ENCODE measurements at places on chromosomes 2 and 18. TPM values are rescaled to one million over a fixed set of nuclear protein-coding genes. Genes with fewer than 3 reads are reported as not detected.

The CHPF gene
- 9.0 TPM for total RNA-seq

GRCh38 chr18:13136904-13137669, 81.5 kb upstream of the LDLRAD4 start:
- peak; percentile 55 for DNase-seq

DNA sequence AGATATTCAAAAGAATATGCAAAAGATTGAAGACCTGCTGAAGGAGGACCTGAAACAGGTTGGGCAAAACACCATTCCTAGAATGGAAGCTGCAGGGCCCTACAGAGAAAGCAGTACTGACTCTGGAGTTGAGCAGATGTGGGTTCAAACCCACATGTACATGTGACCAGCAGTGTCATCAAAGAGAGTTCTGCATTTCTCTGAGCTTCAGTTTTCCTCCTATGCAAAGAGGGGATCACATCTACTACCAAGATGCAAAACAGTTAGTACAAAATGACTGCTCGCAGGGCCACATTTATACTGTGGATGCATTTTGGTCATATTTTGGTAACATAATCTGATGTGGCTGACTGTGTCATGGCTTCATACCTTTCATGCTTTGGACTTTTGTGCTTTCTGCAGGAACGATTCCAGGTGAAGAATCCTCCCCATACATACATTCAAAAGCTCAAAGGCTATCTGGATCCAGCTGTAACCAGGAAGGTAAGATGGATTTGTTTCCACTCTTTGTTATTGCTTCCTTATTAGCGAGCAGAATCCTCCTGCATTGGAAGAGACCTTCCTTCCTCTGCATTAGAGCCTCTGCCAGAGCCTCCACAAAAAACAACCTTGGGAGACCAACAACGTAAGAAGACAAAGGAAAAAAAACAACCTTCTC, 174.8 kb downstream of the PRPF40A start:
- no peak for DNase-seq

DNA sequence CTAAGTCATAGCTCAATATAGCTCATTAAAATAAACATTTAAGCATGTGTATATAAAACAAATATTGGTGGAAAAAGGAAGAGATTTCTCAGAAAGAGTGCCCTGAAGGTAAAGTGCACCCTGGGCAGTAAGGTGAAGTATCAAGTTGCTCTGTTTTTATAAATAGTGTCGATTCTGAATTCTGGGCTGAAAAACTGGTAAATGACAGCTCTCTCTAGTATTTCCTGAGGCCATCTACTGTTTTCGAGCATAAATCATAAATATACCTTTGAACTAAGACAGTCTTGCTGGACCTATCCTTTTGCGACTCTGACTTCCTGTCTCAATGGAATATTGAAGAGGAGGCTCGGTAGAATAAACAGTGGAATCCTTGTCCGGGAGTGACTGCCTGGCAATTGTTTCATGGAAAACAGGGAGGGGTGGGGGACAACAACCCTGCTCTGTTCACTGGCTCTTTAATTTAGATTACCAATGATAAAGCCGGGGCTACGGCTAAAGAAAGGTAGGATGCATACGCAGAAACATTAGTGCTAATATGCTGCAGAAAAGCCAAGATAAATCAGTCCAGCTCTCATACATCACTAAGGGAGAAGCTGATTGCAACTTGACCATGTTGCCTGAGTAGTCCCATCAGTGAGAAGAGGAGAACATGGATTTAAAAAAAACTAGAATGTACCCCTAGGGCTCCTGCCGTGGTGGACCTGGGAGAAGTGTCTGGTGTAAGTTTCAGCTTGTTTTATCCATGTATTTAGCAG, 124.1 kb downstream of the RAPGEF4 start:
- DNase-seq = no peak

GRCh38 chr2:112869258-112869842, 32.8 kb upstream of the IL1B start:
- peak; percentile 27 for DNase-seq

DNA sequence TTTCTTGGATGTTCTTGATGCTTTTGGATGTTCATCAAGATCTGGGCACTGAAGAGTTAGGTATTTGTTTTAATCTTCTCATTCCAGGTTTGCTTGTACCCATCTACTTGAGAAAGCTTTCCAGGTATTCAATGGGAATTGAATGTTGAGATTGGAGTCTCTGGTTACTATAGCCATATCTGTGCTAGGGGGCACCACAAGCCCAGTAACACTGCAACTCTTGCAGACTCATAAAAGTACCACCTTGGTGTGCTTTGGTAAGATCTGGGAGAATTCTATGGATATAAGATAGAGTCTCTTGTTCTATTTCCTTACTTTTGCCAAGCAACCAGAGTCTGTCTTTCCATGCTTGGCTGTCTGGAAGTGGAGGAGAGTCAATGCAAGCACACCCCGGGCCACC, 518.9 kb upstream of the VRK2 start:
- DNase-seq = no peak

- DNase-seq = peak; percentile 30
These were observed 448 bp downstream of the IMPA2 start for GRCh38 chr18:11981543-11982366.

- no peak for DNase-seq
These were observed 36.0 kb upstream of the STAT1 start for GRCh38 chr2:191049728-191050639.

DNA sequence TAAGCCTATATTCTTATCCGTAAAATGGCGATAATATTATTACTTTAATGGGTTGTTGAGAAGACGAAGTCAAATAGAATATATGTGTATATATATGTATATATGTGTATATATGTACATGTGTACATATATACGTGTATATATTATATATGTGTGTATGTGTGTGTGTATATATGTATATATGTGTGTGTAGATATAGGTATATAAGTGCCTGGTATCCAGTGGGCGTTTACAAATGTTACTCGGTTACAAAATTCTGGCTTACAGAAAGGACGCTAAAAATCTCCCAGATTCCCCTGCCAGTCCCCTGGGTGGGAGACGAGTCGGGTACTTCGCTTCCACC, 295 bp upstream of the MTX2 start:
- DNase-seq = no peak

- no peak for DNase-seq
These were observed 63.4 kb upstream of the CHRNA1 start for GRCh38 chr2:174827371-174828369.

- DNase-seq = no peak
These were observed 170.0 kb downstream of the TXNL1 start for GRCh38 chr18:56468396-56468795.

The SPOPL gene
- total RNA-seq = 8.7 TPM

The DQX1 gene
- 0.45 TPM for total RNA-seq

The ATP6V1C2 gene
- not detected for total RNA-seq

GRCh38 chr2:142037066-142037465, 93.8 kb downstream of the LRP1B start:
- DNase-seq = no peak

GRCh38 chr2:146981921-146982320, 862.9 kb upstream of the ACVR2A start:
- DNase-seq = no peak

All from activated naive CD4-positive, alpha-beta T cell treated with anti-CD3 and anti-CD28 coated beads for 36 hours (primary cell).